ENCODE measurements at places on chromosomes 16 and 17.

- no peak for DNase-seq
Measured at GRCh38 chr16:1919327-1919998, 1.2 kb upstream of the HS3ST6 start.

- DNase-seq, result no peak
Measured at GRCh38 chr17:4090898-4091297, 51.9 kb downstream of the ZZEF1 start.

DNA sequence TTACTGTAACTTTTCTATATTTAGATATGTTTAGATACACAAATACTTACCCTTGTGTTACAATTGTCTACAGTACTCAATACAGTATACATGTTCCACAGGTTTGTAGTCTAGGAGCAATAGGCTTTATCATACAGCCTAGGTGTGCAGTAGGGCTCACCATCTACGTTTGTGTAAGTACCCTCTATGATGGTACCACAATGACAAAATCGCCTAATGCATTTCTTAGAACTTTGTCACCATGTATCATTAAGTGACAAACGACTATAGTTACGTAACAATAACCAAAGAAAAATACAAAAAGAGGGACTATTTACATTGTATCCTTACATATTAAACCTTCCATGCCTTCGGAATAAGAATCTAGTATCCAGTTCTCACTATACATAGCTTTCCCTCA is 8.0 kb downstream of the STAT5B start:
- no peak for DNase-seq

DNA sequence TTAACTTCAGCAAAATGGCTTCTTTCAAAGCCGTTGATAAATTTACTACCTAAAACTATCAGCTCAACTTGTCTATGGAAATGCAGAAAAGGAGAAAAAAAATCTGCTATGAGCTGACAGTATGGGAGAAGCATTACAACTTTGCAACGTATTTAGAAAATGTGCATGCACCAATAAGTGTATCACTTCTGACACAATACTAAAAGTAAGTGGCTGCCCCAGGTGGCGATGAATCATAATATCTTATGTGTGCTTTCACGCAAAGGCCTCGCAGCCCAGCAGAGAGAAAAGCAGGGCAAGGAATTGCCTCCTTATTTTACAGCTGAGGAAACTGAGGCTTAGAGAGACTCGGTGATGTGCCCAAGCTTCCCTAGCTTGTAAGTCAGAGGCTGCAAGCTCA is 101.8 kb downstream of the SALL1 start:
- no peak for DNase-seq

DNA sequence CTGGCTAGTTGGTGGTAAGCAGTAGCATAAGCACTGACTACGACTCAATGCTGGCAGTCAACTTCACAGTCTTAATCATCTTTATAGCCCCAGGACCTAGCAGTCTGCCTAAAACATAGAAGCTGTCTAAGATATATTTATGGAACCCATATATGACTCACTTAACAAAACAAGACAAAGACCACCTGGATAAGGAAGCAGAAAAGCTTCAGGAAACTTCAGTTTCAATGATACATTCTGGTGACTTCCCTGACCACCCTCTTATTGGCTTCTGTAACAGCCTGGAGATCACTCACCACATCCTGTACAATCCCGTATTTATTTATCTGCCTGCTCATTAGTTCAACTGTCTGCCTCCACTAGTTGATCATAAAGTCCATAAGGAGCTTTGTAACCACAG is 95.5 kb downstream of the PMP22 start:
- no peak for DNase-seq

Data from omental fat pad (tissue), 4 donors.